ENCODE measurements at places on chromosomes 12 and 14. TPM values are rescaled to one million over a fixed set of nuclear protein-coding genes. Genes with fewer than 3 reads are reported as not detected.

DNA sequence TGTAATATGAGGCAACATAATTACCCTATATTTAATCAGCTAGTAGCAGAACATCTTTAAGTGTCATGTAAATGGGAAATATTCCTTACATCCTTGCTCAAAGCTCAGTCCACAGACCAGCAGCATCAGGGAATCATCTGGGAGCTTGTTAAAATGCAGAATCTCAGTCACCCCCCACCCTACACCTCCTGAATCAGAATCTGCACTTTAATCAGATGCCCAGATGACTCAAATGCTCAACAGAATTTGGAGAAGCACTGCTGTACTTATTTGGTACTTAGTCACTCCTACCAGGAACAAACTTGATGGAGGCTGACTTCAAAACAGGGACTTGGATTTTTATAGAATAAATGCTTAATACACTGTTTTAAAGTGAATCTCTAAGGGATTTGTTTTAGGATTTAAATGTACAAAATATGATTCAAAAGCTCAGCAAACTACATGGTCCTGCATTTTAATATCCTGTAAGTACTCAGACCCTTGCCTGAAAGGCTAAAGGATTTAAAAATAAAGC, 96.5 kb downstream of the ARMH4 start:
- ATAC-seq = no peak

GRCh38 chr14:24845851-24846250, 204.1 kb downstream of the STXBP6 start:
- ATAC-seq = no peak

GRCh38 chr12:67034110-67034879, 234.9 kb upstream of the CAND1 start:
- no peak for ATAC-seq

TSHR gene
- 0.52 TPM for total RNA-seq

- no peak for ATAC-seq
These were observed 24.4 kb upstream of the PTPRB start for GRCh38 chr12:70661466-70662161.

DNA sequence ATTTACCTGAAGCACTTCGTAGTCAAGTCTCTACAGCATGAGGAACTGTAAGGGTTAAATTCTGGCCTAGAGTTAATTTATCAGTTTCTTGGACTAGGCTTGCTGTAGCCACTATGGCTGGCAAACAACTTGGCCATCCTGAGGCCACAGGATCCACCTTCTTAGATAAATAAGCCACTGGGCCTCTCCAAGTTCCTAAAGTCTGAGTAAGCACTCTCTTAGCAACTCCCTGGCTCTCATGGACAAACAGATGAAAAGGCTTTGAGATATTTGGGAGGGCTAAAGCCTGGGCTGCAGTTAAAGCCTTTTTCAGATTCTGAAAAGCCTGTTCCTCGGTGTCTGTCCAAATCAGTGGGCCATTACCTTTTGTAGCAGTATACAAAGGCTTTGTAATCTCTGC, 675.0 kb downstream of the TMEM121 start:
- ATAC-seq = no peak

- no peak for ATAC-seq
These were observed 262.4 kb upstream of the HMGA2 start for GRCh38 chr12:65561798-65562382.

FAM181A gene
- total RNA-seq = 7.1 TPM

DNA sequence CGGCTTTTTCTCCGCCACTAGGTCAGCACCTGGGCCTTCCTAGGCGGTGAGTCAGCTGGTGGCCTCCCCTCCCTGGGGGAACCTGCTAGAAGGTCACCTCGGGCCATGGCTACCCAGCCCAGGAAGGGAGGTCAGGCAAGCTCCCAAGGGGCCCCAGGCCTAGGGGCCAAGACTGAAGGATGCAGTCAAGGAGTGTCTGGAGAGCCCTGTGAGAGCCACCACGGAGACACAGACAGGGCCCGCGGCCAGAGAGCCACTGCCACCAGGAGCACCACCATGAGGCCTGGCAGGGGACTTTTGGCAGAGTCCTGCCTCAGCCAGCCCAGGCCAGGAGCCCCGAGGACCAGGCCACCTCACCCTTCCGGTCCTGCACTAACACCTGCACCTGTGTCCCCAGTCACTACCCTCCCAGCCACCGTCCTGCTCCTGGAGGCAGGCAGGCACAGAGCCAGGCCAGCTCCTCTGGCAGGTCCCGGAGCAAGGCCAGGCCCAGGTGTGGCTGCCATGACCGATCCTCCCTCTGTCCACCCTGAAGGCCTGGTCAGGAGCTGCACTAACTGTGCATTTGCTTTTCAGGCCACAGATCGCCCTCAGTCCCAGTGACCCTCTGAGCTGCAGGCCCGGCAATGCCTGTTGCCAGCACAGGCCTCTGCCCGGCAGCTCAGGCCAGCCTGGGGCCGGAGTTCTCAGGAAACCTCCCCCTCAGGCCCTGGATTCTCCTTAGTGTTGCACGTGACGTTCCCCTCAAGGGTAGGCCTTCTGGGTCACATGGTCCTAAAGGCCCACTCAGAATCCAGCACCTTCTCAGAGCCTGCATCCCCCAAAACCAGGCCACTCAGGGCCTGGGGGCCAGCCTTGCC, 6.9 kb downstream of the PHETA1 start:
- ATAC-seq = peak; percentile 26

DNA sequence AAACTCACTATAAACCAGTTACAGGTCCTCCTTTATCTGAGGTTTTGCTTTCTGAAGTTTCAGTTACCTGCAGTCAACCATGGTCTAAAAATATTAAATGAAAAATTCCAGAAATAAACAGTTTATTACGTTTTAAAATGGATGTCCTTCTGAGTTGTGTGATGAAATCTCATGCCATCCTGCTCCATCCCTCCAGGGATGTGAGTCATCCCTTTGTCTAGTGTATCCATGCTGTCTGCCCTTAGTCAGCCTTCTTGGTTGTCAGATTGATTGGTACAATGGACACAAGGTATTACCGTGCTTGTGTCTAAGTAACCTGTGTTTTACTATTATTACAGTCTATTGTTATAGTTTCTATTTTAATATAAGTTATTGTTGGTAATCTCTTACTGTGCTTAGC, 328.3 kb downstream of the APAF1 start:
- peak; percentile 89 for ATAC-seq

DNA sequence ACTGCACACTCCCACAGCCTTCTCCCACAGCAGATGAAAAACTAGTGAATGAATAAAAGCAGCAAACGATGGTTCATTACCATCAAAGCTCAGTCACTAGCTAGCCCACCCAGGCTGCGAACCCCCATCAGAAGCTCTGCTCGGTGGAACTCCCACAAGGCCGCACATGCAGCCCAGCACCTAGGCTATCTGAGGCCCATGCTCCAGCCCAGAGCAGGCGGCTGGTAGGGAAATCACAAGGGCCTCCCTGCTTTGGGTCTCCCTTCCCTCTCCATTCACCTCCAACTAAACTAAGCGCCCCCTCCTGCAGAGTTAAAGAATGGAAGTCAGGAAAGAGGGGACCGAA, 69.0 kb downstream of the ITPK1 start:
- ATAC-seq = no peak

TESPA1 gene
- 0.13 TPM for total RNA-seq

GRCh38 chr14:45679853-45680252, 426.9 kb upstream of the MIS18BP1 start:
- ATAC-seq = no peak

DNA sequence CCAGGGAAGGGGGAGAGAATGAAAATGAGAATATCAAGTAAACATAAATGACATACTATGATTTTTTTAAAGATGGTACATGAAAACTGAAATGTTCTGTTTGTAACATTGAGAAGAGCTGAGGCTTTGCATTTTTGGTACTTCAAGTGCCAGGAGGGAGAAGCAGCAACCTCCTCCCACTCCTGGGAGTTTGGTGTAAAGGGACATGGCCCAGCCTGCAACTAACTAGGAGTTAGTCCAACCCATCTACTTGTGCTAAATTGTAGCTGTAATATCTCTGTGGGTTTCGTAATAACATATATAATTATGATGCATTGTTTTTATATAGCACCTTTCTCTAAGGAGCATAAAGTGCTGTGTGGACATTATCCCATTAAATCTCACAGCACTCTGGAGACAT, 517.5 kb downstream of the NELL2 start:
- ATAC-seq = no peak

DTX3 gene
- 59.2 TPM for total RNA-seq

DNA sequence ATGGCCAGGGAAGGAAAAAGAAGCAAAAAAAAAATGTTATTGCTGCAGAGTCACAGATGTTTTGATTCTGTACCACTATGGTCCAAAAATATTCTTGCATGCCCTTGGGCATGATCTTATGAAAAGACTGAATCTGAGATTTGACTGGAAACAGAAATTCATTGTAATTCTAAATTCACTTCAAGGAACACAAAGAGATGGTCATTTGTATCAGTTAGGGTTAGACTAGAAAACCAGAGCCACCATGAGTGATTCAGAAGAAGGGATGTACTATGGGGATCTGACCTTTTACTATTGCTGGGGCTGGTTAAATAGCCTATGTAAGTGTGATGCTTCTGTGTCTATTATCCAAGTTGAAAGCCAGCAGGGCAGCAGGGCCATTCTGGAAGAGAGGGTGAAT, 5.2 kb downstream of the TMTC1 start:
- ATAC-seq = no peak

GRCh38 chr14:73879027-73879426, 7.6 kb upstream of the ZNF410 start:
- no peak for ATAC-seq

DNA sequence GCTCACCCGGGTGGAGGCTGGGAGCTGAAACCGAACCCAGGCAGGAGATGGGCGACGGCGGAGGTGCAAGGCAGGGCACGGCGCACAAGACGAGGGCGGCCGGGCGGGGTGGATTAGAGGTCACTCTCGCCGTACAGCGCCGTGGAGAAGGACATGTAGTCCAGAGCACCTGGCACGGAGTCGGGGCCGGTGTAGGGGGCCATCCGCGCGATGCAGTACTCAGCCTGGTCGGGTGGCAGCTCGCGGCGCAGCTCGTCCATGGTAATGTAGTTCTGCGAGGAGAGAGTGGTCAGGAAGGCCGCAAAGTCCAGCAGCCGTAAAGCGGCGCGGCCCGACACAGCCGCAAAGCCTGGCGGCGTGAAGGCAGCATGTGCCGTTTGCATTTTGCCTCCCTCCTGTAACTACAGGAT, 81.9 kb upstream of the ZFP36L1 start:
- no peak for ATAC-seq

- no peak for ATAC-seq
These were observed 430.4 kb downstream of the NPAS3 start for GRCh38 chr14:33369041-33369440.

All from motor neuron (in vitro differentiated cells).